ENCODE measurements at places on chromosomes 3 and 15. TPM values are rescaled to one million over a fixed set of nuclear protein-coding genes. Genes with fewer than 3 reads are reported as not detected.

The CCK gene
- total RNA-seq, result 17.7 TPM

The SST gene
- 553 TPM for total RNA-seq

The TTLL13 gene
- 0.58 TPM for total RNA-seq

The NEO1 gene
- total RNA-seq, result 35.8 TPM

The LRRC31 gene
- total RNA-seq, result 1.4 TPM

The LRTM1 gene
- total RNA-seq, result 0.29 TPM

The RBPMS2 gene
- 19.7 TPM for total RNA-seq

The CLDN11 gene
- total RNA-seq, result 4.7 TPM

The GHRL gene
- total RNA-seq, result 29.6 TPM

All from type B pancreatic cell (in vitro differentiated cells).